ENCODE measurements at places on chromosomes 4 and X.

GRCh38 chr4:163172647-163173046 lies 6.0 kb upstream of the NAF1 start:
- DNase-seq = no peak

GRCh38 chr4:1192493-1193205 lies 20.3 kb upstream of the SPON2 start:
- no peak for DNase-seq

GRCh38 chr4:111020961-111021360 lies 398.1 kb upstream of the PITX2 start:
- no peak for DNase-seq

- DNase-seq = no peak
Measured at GRCh38 chrX:151346931-151347543, 50.0 kb upstream of the VMA21 start.

GRCh38 chr4:9781343-9782135 lies at the start of gene DRD5:
Gene DRD5, plus strand, starts transcription at chr4:9781634. Its CDS starts 396 bp downstream, at chr4:9782030.
- DNase-seq = no peak

DNA sequence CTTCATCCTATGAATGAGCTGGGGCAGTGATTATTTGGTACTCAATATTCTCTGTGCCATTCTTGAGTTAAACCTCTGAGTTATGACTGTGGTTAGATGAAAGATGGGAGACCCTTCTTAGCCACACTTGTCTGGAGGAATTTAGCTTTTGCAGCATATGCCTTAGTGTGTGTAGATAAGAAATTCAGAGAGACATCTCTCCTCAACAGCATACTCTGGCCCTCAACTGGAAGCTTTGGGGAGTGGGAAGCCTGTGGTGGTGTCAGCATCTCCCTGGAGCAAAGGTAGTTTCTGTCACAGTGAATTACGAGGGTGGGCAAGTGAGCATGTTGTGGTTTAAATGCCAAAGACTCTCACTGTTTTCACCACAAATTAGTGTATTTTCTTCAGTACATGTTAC lies 58.7 kb downstream of the UGT2A3 start:
- DNase-seq = no peak

GRCh38 chr4:15936495-15936894 lies 2.0 kb downstream of the FGFBP1 start:
- no peak for DNase-seq

GRCh38 chr4:102787096-102787881 lies 26.5 kb upstream of the MANBA start:
- peak; percentile 84 for DNase-seq

GRCh38 chr4:147139455-147140198 lies 194.0 kb upstream of the TTC29 start:
- DNase-seq = no peak

GRCh38 chr4:119597377-119597776 lies 31.2 kb downstream of the PDE5A start:
- DNase-seq = peak; percentile 57

- DNase-seq = no peak
Measured at GRCh38 chrX:26562156-26562555, 346.2 kb downstream of the MAGEB5 start.

GRCh38 chrX:49067285-49068120 lies 6.3 kb downstream of the PRAF2 start:
- DNase-seq = no peak

DNA sequence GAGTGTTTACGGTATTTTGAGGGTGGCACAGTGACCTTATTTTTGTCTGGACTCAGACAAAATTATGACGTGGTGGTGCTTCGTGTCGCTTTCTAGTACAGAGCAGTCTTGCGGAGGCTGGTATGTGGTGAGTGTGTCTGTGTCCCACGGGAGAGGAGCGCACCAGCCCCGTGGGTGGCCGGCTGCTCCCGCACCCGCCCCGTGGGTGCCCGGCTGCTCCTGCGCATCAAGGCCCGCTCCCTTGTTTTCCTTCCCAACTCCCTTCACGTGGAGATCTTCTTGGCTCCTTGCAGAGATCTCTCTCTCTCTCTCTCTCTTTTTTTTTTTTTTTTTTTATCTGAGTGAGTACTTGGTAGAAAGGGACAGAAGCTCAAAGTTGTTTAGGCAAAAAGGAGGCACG lies 12.2 kb upstream of the FAM149A start:
- DNase-seq = no peak

GRCh38 chr4:150072471-150072870 lies 5.8 kb upstream of the DCLK2 start:
- no peak for DNase-seq

- DNase-seq = no peak
Measured at GRCh38 chrX:101393530-101394305, 2.9 kb downstream of the RPL36A start.

- no peak for DNase-seq
Measured at GRCh38 chr4:38871593-38871992, 4.0 kb downstream of the FAM114A1 start.

DNA sequence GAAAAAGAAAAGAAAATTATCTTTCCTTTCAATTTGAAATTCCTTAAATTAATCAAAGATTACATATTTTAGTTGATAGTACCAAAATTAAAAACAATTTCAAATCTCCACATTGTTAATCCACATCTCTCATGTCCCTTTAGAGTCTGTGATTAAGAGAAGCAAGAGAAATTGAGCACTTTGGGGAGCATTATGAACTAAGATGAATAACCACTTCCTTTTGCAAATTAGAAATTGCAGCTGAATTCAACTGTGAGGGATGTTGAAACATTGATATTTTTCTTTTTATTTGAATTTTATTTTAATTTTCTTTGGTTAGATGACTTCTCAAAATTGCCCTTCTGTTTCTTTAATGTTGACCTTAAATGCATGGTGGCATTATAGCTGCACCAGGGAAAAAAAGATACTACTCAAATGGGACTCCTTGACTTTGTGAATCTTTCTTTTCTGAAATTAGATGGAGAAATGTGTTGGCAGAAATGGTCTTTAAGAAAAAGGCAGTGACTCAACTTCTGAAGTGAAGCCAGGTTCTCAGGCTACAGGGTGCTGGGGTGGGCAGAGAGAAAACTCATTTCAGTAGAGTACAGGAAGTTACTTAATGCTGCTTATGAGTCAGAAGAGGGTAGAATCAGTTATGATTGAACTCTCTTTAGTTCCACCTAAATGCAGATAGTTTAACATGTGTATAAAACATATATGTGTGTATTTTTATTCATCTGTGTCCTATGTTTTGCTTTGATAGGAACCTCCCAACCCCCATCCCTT lies 92.0 kb upstream of the TNIP3 start:
- peak; percentile 96 for DNase-seq

- peak; percentile 76 for DNase-seq
Measured at GRCh38 chrX:129637217-129638109, 17.3 kb downstream of the APLN start.

DNA sequence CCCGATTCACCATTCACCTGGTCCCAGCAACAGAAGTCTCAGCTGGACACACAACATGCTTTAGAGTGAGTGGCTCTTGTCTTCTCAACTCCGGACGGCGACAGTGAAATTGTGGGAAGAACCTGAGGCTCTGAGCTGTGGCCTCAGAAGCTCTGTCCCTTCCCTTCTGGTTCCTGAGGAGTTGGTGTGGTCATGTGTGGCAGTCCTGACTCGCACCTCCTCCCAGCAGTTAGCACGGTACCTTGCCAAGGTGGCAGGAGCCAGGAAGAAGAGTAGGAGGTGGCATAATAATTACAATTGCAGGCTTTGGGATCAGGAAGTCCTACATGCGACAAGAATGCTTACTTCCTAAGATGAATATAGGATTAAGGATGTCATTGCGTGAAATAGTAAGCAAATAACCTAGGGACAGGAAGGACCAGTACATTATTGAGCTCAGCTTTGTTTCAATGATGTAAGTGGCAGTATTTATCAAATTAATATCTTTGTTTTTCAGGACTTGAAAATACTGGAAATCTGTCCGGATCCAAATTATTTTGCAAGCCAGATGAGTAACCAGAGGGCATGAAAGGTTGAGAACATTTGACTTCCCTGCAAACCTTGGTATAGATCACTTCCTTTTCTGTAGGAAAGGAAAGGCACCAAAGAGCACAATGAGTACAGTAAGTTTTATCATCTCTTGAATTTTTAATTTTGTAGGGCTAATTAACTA lies 21.1 kb downstream of the RNF4 start:
- no peak for DNase-seq

- peak; percentile 56 for DNase-seq
Measured at GRCh38 chr4:15034071-15034764, 31.9 kb downstream of the CPEB2 start.

DNA sequence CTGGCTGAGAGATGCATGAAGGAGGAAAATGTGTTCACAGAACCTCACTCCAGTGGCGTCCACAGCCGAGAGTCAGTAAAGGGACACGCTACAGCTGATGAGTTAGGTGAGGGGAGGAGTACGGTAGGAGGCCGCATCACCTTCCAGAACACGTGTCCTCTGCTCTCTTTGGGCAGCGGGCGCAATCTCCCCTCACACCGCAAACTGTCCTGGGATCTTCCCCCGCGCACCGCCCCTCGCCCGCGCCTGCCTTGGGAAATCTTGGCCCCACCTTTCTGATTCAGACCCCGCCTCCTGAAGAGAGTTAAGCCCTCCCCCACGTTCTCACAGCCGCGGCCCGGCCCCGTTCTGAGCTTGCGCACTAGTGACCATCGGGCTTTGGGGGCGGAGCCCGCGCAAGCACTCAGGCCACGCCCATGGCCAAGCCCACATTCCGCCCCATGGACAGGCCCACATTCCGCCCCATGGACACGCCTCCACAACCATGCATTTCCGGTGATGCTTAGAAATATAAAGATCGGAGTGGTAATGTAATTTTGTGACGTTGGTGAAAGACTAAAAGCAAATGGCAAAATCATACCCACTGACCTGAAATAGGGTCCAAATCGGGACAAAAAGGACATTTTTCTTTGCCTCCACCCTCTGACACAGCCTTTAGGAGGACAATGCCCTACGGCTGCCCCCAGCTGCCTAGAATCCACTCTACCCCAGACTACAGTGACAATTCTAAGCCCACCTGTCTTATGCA lies 13.3 kb downstream of the SMIM10 start:
- peak; percentile 92 for DNase-seq

DNA sequence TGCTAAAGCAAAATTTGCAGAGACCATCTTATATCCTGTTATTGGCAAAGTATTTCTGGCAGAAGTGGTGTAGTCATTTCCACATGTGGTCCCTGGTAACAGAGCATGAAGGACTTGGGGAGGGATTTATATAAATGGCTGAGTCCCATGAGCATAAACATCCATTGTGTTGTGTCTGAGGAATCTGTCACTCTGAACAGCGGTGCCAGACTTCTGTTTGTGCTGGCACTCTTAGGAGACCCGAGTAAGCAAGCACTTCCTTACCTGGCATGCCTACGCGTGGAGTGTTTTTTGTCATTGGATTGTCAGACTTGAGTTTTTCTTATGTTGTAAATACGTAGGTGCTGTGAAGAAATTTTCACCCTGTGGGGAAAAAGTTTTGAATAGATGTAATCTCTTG lies 285.9 kb downstream of the ARHGAP10 start:
- no peak for DNase-seq

GRCh38 chr4:110639207-110640090 lies 16.6 kb upstream of the PITX2 start:
- no peak for DNase-seq

DNA sequence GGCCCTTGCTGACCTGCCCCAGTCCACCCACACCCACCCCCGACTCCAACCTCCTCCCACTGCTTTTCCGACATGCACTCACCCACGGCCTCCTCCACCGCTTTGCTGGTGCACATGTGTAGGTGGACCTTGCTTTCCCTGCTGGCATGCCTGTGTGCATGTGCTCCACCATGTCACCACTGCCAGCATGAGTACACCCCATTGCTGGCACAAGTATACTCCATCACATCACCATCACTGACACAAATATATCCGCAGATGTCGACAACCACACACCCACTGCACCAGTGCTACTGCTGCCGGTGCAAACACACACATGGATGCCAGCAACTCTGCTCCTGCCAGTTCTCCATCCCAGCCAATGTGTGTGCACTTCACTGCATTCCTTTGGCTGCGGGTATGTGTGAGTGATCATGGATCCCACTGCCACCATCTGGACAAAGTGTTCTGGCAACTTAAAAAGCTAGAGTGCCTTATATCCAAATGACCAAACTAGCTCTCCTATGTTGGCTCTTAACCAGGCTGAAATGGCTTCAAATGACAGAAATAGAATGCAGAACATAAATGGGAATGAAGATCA lies 1072.3 kb downstream of the RAPGEF2 start:
- peak; percentile 2 for DNase-seq

- no peak for DNase-seq
Measured at GRCh38 chr4:146238107-146238506, 23.8 kb downstream of the REELD1 start.

- DNase-seq = no peak
Measured at GRCh38 chr4:40956721-40957255, 207.0 kb downstream of the NSUN7 start.

DNA sequence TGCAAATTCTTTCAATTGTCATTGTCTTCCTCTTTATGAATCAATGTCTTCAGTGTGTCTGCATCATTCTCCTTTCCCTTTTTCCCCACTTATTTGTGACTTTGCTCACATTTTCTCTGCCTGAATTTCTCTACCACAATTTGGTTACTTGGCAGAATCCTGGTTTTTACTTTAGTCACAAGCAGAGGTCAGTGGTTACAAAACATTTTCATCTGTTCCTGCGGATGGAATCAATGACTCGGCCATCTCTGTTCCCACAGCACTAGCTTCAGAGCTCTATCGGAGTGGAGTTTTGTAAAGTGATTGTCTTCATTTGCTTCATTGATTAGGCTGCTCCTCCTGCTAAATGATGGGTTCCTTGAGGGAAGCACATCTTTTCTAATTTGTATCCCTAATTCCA lies 501.3 kb upstream of the AADAT start:
- DNase-seq = peak; percentile 31

GRCh38 chr4:139866276-139866962 lies 200.8 kb downstream of the MGST2 start:
- no peak for DNase-seq

GRCh38 chr4:112147697-112148096 lies 2.4 kb downstream of the FAM241A start:
- DNase-seq = peak; percentile 43

DNA sequence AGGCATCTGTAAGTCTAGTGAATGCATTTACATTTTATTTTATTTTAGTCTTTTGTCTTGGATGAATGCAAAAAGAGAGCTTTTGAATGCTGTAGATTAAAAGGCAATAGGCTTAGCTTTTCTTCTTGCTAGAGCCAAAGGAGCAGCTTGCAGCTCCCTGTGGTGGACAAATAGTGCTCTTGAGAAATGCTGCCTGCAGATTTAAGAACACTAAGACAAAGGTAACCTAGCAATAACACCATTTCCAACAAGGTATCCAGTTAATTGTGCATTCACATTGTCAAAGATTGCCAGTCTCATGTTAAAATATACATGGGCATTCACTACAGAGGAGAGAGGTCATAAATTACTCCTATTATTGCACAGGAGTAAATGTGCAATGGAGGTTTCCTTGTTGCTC lies 859.2 kb upstream of the PRKX start:
- DNase-seq = no peak

Data from choroid plexus epithelial cell (primary cell).